Activated CD4-positive, alpha-beta T cell treated with anti-CD3 and anti-CD28 coated beads for 48 hours (primary cell): ENCODE measurements at places on chromosomes 13 and 19.
A peak's percentile ranks its signal among the peaks of the same experiment; 100 is the strongest.

GRCh38 chr13:79445968-79446645 lies 34.8 kb upstream of the NDFIP2 start:
- DNase-seq, result peak; percentile 54

DNA sequence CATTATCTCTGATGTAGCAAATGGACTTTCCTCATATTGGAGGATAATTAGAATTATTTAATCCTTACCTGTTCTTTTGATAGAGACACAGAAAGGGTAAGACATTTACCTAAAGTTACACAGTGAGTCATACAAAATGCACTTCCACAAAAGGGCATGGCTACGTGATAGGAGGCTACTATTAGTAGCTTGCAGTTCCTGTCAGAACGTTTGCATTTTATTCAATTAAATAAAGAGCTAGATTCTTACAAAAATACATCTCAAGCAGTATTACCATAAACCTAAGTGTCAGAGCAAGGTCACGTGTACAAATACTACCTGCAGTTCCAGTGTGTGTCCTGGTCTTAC lies 120.6 kb downstream of the ESD start:
- no peak for DNase-seq

GRCh38 chr13:98133946-98134345 lies 8.9 kb upstream of the FARP1 start:
- no peak for DNase-seq

DNA sequence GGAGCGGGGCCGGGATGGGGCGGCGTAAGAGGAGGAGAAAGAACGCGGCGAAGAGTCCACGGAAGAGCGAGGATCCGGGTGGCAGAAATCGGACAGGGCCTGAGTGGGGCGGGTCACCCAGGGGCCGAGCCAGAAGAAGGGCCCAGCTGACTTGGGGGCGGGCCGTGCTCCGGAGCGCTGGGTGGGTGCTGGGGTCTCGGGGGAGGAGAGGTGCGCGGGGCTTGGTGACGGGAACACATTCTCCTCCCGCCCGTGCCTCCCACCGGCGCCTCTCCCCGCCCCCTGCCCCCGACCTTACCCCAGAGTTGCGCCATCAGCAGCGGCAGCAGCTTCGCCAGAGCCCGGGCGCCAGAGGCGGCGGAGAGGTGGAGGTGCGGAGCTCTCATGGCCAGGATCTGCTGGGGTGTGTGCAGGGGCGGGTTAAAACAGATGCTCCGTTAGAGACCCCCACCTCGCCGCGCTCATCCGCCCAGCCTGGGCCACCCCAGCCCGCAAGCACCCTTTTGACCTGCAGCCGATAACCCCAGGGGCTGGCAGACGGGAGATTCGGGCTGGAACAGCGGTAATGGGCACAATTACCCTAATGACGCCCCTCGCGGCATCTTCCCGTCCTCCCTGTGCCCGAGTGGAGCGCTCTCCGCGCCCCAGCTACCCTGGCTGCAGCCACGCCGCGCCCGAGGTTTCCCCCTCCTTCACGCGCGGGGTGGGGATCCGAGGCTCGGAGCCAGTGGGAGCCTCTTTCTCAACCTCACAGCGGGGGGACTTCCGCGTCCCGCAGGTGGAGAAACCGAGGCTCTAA lies 565 bp downstream of the KLK10 start:
- no peak for DNase-seq

- peak; percentile 51 for DNase-seq
These were observed 1.3 kb upstream of the SIGLEC9 start for GRCh38 chr19:51123381-51123800.

- no peak for DNase-seq
These were observed 10.6 kb upstream of the MADCAM1 start for GRCh38 chr19:485583-486236.

DNA sequence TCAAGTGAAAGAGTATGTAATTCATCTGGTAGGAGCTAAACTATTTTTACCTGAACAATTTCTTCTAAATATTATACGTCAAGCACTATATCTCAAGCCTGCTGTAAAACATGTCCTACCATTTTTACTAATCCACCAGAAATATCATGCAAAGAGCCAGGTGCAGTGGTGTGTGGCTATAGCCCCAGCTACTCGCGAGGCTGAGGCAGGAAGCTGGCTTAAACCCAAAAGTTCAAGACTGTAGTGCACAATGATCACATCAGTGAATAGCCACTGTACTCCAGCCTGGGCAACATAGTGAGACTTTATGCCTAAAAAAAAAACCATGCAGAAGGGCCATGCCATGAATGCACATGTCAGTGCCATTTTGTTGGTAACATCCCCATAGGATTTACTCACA lies 20.7 kb upstream of the CLN5 start:
- DNase-seq, result no peak
